ENCODE measurements at places on chromosomes 7 and 10. TPM values are rescaled to one million over a fixed set of nuclear protein-coding genes. Genes with fewer than 3 reads are reported as not detected.

GRCh38 chr10:1367938-1368841, 312.0 kb downstream of the WDR37 start:
- no peak for DNase-seq
- no peaks in the 10 kb centered on the region for H3K4me1 ChIP-seq
- H3K36me3 ChIP-seq: no peaks in the 10 kb centered on the region
- no peak overlapping the region for H3K27ac ChIP-seq

GRCh38 chr10:118792526-118792925, 37.8 kb upstream of the CACUL1 start:
- H3K27me3 ChIP-seq: no peaks in the 10 kb centered on the region
- DNase-seq: peak; percentile 51
- no peaks in the 10 kb centered on the region for H3K4me1 ChIP-seq
- H3K4me3 ChIP-seq: no peak overlapping the region
- no peaks in the 10 kb centered on the region for H3K36me3 ChIP-seq
- no peak overlapping the region for H3K27ac ChIP-seq

DNA sequence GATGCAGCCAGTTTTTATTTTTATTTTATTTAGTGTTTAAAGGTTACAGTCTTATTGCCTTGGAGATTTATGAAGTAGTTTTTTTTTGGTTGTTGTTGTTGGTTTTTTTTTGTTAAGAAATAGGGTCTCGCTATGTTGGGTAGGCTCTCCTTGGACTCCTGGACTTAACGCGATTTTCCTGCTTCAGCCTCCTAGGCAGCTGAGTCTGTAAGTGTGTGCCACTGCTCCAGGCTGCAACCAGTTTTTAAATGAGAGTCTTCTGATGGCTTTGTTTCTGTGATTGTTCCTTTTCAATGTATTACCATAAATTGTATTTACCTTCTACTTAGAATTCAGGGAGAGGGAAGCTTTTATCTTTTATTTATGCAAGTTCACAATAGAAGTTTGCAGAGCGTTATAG, 62.8 kb downstream of the BICC1 start:
- H3K4me3 ChIP-seq: no peak overlapping the region
- DNase-seq: no peak
- peaks cover 21% of the 10 kb centered on the region for H3K4me1 ChIP-seq
- no peaks in the 10 kb centered on the region for H3K36me3 ChIP-seq
- H3K27ac ChIP-seq: no peak overlapping the region
- no peaks in the 10 kb centered on the region for H3K27me3 ChIP-seq

Gene TEX36
- not detected for total RNA-seq

Gene POU6F2
- under 0.01 TPM for total RNA-seq

- DNase-seq: no peak
- no peaks in the 10 kb centered on the region for H3K36me3 ChIP-seq
- no peaks in the 10 kb centered on the region for H3K27me3 ChIP-seq
- H3K4me3 ChIP-seq: no peak overlapping the region
These were observed 5.1 kb upstream of the SP4 start for GRCh38 chr7:21422751-21423150.

GRCh38 chr10:111017098-111017497, 59.7 kb upstream of the ADRA2A start:
- H3K36me3 ChIP-seq: no peaks in the 10 kb centered on the region
- no peak overlapping the region for H3K27ac ChIP-seq
- H3K4me3 ChIP-seq: no peak overlapping the region
- no peak for DNase-seq
- no peaks in the 10 kb centered on the region for H3K27me3 ChIP-seq
- no peaks in the 10 kb centered on the region for H3K4me1 ChIP-seq
